ENCODE measurements at places on chromosomes 7 and 10. TPM values are rescaled to one million over a fixed set of nuclear protein-coding genes. Genes with fewer than 3 reads are reported as not detected.

Gene TSPAN12
- total RNA-seq = 1.2 TPM

Gene TMEM176A
- total RNA-seq = 0.22 TPM

Gene NME8
- not detected for total RNA-seq

Gene TMEM270
- not detected for total RNA-seq

Gene ACBD7
- total RNA-seq = 4.5 TPM

Gene CPA2
- total RNA-seq = not detected

Gene CALCR
- not detected for total RNA-seq

Gene PNLIPRP3
- 0.12 TPM for total RNA-seq

Gene ANXA11
- total RNA-seq = 54.7 TPM

Gene TMEM213
- not detected for total RNA-seq

Gene REEP3
- 63.4 TPM for total RNA-seq

Gene ZNF804B
- total RNA-seq = not detected

Gene GJD4
- not detected for total RNA-seq

Gene HECW1
- 0.62 TPM for total RNA-seq

Gene OR2A12
- not detected for total RNA-seq

Gene STAMBPL1
- 34.0 TPM for total RNA-seq

Gene PTF1A
- not detected for total RNA-seq

Gene NUTM2D
- 0.62 TPM for total RNA-seq

Gene PLXDC2
- total RNA-seq = 6.9 TPM

Gene HTR5A
- total RNA-seq = not detected

Gene C10orf67
- total RNA-seq = 0.11 TPM

Gene MYOZ1
- not detected for total RNA-seq

Gene VWA2
- not detected for total RNA-seq

Gene LRRN3
- 4.1 TPM for total RNA-seq

Gene ITIH2
- total RNA-seq = not detected

Gene IL2RA
- not detected for total RNA-seq

Gene CPN1
- not detected for total RNA-seq

Measured in uterine smooth muscle cell (primary cell).